Activated CD8-positive, alpha-beta memory T cell treated with anti-CD3 and anti-CD28 coated beads for 1 hour (primary cell): ENCODE measurements at places on chromosomes 11 and 22.

DNA sequence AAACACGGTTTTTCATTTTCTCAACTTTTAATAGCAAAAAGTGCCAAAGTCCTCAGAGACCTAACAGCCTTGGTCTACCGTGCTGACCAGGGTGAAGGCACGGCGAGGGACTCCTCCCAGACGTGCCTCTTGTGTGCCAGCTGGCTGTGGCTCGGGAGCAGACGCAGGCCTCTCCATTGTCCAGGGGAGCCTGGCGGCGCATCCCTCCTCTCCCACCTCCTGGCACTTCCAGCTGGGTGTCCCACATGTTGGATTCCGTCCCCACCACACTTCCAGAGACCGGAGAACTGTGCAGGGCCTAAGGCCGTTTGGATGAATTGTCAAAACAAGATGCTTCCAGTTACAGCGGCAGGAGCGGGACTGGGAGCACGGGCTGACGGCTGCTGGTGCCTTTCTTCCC, 11.6 kb downstream of the CDPF1 start:
- DNase-seq: no peak

GRCh38 chr11:59112494-59112893, 5.5 kb downstream of the FAM111B start:
- DNase-seq: no peak

DNA sequence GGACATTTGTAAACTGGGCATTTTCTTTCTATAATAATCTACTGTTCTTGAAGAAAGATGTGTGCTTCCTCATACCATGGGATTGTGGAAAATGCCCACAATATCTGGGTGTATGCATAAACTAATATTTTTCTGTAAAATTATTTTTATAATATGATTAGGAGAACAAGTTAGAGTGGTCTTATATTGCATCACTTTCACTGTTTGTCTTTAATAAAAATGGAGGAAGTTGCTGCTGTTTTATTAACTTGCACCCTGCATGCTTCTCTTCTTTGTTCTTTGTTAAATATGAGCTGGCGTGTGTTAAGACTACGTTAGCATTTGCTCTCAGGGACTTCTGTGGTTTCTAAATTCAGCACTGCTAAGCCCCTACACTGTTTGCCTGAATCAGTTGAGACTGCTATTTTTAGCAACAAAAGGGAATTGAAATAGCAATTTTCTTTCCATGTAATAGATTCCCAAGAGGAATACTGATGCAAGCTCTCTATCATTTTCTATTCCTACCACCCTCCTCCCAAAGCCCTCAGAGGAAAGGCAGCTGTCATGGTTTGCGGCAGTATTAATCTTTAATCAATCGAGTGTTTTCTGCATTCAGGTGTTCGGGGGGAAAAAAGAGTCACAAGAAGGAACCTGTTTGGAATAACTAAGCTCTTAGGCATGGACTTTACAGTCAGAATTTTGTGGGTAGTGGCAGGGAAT, 56.1 kb downstream of the HSD17B12 start:
- no peak for DNase-seq

DNA sequence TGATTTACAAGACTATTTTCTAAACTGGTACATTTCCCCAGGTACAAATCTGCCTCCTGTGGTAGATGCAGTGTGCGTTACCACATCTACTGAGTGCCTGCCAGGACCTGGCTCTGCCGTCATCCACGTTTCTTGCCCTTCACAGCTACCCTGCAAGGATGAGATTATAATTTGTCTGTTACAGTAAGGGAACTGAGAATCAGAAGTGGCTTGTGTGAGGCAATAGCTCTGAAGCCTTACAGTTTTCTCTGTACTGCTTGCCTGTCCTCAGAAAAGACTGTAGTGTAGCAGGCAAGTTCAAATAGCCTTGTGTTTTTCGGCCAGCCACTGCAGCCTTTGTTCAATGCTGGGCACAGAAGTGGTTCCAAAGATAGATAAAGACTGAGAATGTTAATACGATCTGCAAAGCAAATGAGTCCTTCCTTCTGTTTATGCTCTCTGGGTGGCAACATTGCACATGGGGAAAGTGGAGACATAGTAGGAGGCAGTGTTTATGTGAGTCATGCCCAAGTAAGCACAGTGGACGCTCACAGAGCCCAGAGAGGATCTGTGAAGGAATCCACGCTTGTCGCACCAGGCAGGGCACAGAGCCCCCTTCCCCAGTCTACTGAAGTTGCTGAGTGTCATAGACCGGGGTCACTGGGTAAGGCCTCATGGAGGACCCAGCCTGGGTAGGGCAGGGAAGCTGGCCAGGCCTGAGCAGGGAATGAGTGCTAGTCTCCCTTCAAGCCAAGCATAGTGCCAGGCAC, 49.1 kb downstream of the MICAL2 start:
- no peak for DNase-seq

DNA sequence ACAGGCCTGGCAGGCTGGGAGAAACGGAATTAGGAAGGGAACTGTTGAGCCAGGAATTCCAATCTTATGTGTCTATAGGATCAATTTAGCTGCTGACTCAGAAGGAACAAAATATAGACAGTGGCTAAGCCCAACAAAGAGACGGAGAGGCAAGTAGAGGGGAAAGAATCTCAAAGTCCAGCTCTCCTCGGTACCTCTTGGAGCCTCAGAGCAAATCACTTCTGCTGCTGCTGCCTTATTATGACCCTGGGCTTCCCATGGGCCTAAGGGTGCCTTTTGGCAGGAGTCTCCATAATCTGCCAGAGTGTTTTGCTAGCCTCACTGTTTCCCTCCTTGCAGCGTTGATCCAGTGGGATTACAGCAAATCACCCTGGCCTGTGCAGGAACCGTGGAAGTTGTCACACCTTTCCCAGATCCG, 31.7 kb downstream of the PAX6 start:
- DNase-seq: no peak

GRCh38 chr11:117425679-117426296, 98.1 kb downstream of the CEP164 start:
- no peak for DNase-seq

DNA sequence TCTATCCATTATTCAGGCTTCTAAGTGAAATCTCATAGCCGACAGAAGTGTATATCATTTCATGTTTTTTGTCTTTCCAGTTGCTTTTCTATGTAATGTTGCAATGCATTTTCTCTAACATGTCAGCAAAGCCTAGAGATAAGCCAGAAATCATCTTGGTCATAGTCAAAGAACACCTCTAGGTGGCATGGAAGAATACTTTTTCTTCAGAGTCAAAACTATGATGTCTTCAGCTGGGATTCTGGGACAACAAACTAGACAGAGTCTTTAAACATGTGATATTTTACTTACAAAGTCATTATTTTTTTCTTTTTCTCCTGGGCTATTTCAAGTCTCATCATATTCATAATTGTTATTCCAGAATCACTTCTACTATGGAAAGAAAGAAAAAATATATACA, 4.4 kb downstream of the GAS2 start:
- DNase-seq: no peak

DNA sequence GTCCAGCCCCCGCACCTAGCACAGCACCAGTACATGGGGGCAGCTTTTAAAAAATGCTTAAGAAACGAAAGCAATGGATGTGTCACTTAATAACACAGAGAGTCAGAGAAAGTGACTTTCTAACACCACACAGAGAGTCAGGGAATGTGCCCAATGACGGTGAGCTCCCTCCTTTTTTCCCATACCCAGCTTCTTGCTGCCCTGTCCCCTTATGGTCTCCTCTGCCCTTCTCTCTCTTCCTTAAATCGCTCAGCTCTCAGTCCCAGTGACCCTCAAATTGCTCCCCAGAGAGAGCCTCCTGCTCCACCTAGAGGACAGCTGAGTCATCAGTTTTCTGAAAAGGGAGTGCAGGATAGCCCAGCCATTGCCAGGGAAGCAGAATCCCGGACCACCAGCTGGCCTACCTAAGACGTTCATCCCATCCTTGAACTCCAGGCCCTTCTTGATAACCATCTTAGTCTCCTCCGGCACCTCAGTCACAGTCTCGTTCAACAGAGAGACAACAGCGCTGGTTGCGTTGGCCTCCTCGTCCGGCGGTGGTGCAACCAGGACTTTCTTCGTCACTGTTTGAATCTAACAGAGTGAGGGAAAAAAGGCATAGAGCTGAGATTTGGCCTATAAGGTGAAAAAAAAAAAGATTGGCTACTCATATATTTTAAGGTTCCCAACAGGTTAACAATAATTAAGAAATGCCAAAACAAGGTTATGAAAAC, 113.5 kb downstream of the SLC1A2 start:
- no peak for DNase-seq

DNA sequence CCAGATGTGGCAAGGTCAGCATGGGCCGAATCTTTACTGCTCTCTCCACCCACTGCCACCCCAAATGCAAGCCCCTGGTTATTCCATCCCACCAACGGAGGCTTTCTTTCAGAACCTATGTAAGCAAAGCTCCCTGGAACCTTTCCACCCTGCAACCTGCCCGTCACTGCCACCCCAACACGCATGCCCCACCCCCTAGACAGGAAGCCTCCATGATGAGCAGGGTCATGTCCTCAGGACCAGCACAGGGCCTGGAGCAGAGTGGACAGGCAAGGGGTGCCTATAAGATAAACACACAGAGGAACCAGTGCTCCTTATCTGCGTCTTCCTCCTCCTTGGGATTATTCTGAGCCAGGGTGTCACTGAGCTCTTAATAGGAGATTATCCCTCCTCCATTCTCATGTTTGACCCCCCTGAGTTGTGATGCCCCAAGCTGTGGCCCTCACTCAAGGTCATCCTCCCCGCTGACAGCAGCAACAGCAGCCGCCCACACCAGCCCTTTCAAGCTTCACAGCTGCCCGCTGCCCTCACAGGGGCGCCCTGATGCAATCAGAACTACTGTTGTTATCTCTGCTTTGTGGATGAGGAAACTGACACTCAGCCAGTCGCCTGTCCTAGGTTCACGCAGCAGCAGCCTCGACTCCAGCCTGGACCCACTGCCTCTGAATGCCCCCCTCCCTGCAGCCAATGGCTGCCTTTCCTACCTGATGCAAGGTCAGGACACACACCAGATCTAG, 647.3 kb downstream of the TBC1D22A start:
- DNase-seq: no peak

DNA sequence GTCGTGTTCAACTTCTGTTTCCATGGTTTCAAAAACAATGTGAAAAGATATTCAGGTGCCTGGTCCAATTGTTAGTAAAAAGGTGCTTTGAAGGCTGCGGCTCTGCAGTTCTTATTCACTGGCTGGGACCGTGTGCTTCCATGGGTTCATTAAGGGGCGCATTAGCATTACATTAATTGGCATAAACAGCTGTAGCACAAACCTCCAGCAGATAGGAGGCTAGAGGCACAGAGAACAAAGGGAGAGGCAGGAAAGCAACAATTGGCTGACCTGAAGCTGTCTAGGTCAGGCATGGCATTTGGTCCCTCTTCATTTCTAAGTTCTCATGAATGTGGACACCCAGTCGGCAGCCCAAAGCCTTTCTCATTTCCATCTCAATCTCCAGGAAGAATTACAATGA, 16.6 kb downstream of the PAK1 start:
- no peak for DNase-seq

DNA sequence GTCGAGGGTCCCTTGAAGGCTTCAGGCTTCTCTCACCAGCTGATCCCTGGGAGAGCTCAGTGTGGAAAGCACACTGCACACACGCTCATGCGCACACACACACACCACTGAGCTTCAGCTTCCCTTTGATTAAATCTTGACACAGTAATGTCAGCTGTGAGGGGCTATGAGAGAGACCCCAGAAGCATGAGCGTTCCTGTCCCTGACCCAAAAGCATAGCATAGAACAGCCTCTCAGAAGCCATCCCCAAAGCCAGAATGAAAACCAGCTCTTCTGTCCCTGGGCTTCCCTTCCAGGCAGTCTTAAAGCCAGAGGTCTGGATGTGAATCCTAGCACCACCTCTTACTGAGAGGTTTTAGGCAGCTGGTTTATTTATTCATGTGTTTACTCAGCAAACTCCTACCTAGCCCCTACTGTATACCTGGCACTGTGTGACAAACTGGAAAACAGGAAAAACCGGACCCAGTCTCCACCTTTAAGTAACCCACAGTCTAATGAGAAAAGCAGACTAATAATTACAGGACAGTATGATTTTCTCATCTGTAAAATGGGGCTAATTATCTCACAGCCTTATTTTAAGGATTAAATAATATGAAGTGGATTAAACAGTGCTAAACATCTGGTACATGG, 15.9 kb downstream of the GALNT18 start:
- no peak for DNase-seq
